ENCODE measurements at places on chromosomes 7 and 10.

DNA sequence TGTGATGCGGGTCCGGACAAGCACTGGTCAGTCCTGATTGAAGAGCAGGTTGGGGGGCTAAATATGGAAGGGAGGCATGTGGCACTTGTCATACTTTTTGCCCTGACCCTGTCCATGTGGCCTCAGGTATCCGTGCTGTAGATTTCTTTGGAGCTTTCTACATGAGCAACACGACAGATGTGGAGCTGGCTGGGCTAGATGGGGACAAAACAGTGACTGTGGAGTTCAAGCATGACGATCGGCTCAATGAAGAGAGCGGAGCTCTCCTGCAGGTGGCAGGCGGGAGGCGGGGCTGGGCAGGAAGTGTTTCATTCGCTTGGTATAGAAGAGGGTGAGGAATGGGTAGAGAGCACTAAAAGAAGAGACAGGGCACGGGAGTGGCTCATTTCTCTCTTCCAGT, 13.0 kb upstream of the CHCHD1 start:
- no peak for DNase-seq

GRCh38 chr7:19747740-19748339, 25.6 kb downstream of the TMEM196 start:
- no peak for DNase-seq

DNA sequence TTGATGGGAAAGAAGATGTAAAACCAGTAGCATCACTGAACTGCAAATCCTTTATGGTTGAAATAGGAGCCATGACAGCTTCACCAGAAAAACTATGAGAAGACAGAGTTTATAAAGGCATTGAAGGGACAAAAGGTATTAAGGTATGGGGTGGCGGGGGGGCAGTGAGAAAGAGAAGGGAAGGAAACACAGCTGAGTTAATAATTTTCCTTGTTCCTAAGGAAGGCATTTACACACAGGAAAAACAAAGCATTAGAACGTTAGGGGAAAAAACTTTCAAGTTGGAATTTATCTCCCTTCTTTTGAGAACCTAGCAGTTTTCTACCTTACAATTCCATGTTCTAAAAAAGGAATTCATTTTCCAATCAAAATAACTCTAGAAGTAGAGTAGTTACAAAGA, 4.4 kb downstream of the LARP4B start:
- DNase-seq, result no peak

- DNase-seq, result no peak
Measured at GRCh38 chr7:130615583-130615982, 53.0 kb downstream of the COPG2 start.

DNA sequence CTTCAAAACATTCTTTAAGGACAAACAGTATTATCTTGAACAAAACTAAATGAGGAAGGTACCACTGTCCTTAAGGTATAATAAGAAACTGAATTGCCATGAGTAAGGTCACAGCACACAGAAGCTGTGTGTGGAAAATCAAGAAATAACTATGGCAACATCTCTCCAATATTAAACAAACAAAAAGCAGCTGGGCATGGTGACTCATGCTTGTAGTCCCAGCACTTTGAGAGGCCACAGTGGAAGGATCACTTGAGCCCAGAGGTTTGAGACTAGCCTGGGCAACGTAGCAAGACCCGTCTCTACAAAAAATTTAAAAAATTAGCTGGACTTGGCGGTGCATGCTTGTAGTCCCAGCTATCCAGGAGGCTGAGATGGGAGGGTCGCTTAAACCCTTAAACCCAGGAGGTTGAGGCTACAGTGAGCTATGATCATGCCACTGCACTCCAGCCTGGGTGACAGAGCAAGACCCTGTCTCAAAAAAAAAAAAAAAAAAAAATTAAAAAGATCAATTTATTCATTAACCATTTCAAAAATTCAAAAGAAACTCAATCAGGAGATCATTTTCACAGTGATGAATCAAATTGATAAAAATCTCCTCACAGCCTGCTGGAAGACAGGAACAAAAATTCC, 195.4 kb downstream of the SKIDA1 start:
- no peak for DNase-seq

GRCh38 chr7:27693794-27694193, 31.1 kb upstream of the HIBADH start:
- DNase-seq, result peak; percentile 4

DNA sequence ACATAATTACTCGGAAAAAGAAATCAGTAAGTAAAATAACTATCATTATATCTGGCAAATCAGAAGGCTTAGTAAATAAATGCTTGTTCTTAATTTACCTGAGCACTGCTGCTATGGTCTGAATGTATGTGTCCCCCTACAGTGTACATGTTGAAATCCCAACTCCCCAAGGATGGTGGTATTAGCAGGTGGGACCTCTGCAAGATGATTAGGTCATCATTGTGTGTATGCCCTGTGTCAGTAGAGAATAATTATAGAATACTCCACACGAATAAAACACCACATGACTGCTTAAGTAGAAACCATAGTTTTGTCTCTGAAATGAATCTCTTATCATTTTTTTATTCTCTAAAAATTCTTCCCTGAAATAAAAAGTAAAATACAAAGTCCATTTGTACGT, 101.6 kb downstream of the RNF133 start:
- no peak for DNase-seq

GRCh38 chr7:24700521-24701260, 56.6 kb downstream of the GSDME start:
- no peak for DNase-seq

DNA sequence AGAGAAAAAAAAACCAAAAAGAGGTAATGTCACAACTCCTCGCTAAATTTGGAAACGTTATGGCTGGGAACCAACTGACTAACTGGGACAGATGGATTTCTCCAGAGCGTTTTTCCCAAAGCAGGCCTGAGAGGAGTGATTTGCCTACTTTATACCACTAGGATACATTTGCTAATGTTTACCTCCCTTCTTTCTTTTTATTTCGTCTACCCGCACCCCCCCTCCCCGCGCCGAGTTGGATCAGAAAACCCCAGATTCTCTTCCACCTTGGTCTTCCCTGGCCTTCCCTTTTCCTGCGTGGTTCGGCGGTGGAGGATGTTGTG, 7.2 kb downstream of the CPA2 start:
- no peak for DNase-seq

DNA sequence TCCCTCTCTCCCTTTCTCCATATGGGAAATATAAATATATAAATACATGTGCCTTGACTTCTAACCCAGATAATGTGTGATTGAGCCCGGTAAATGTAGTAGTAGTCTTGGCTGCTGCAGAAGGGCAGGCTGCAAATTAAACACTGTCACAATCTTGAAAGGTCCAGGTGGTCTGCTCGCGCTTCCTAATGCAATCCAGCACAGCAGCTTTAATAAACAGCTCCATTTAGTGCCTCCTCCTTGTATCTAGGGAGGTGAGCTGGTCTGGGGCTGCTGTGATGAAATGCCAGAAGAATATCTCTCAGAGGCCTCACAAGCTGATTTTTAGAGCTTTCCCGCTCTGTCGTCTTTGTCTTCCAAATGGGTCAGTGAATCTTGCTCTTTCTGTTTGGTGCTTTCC, 782 bp downstream of the POU6F2 start:
- DNase-seq, result no peak

GRCh38 chr10:85648279-85648754, 718.3 kb downstream of the GRID1 start:
- no peak for DNase-seq

DNA sequence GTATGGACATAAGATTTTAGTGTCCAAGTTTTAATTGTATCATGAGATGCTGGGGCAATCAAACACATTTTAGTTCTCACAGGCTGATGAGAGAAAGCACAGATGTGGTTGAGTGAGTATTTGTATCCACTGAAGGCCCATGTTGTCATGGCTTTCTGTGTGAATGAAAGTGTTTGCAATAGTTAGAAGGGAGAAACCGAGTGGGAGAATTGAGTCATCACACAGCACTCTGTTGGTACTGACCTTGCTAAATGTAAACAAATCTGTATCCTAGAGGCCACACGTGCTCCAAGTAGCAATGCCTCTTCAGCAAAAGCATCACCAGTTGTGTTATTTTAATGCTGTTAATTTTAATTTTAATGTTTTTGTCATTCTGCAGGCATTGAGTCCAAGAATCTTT, 121.2 kb downstream of the EMX2 start:
- no peak for DNase-seq

DNA sequence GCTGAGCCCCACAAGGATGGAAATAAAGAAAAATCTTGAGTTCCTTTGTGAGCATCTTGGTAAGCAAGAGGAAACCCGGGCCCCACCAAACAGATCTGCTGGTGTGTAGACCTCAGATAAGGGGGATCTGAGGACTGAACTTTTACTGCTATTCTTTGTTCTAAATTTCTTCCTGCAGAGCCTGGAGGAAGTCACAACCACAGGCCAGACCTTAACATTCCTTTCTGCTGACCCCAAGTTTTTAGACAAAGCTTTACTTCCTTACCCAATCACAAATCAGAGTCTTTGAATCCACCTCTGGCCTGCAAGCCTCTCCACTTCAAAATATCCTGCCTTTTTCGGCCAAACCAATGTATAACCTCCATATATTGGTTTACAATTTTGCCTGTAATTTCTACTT, 352.6 kb upstream of the AUTS2 start:
- no peak for DNase-seq

- DNase-seq, result no peak
Measured at GRCh38 chr7:139711991-139712743, 65.6 kb downstream of the HIPK2 start.

DNA sequence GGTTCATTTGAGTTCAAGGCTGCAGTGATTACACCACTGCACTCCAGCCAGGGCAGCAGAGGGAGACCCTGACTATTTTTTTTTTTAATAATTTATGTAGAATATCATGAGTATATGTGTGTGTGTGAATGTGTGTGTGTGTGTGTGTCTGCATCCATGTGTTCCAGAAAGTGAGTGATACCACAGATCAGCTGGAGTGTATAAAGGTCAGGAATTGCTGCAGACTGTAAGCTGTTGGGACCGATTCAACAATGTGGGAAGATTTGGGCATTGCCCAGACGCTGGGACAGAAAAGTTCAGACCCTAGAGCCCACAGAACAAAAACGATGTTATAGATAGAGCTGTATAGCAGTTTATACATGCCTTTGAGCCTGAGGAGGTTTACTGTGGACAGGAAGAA, 435.6 kb downstream of the CCSER2 start:
- DNase-seq, result no peak

DNA sequence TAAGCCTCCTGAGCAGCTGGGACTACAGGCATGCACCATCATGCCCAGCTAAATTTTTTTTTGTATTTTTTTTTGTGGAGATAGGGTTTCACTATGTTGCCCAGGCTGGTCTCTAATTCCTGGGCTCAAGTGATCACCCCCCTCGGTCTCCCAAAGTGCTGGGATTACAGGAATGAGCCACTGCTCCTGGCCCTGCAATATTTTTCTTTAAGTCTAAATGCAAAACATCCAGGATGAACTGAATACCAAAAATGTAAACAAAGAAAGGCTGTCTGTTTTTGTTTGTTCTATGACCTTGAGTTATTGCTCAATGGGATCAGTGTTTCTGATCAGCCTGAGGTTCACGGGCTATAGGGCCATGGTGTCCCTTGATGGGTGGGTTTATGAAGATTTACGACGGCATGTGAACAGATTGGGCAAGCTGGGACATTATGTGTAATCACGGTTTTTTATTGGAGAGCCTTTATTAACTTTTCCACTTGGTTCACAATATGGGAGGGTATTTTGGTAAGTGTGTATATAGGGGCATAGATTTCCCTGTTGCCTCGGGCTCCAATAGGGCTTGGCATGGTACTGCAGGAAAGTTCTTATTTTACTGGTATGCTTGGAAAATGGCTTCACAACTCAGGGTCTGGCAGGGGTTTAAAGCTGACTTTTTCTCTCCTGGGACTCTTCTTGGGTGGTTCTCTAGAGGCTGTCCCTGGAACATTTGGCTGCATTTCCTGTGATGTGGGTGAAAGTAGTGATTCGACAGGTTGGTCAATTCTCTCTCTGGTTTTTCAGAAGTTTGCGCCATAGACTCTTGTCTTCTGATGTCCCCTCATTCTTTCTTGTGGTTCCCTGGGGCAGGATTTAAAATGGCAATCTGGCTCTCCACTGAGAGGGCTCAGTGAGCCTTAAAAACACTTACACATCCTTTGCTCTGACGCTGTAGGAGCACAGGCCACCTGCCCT, 41.6 kb downstream of the MRPS33 start:
- DNase-seq, result no peak

GRCh38 chr10:48231699-48232315, 42.7 kb downstream of the FRMPD2 start:
- DNase-seq, result no peak

DNA sequence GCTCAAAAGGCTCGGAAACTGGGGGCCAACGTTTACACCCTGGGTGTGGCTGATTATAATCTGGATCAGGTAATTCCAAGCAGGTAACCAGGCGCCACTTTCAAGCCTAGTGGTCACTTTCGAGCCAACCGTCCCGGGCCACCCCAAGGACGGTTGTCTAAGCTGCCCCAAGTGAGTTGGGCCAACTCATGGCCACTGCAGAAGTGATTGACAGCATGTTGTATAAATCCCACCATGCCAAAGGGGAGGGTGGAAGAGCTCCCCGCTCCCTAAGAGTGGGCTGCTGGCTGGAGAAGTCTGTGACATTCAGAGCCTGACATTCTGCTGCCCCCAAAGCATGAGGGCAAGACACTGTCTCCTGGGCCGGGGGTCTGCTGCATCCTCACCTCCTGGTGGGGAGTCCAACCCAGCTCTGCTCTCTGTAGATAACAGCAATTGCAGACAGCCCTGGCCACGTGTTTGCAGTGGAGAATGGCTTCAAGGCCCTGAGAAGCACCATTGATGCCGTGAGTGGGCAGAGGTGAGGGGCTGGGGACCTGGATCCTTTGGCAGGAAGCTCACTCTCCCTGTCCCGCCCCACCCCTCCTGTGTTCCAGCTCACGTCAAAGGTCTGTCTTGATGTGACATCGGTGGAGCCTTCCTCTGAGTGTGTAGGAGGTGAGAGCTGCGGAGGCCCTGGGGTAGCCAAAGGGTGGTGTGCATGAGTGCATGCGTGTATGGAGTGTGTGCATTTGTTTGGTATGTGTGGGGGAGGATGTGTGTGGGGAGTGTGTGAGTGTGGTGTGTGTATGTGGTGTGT, 10.8 kb downstream of the ANTXRL start:
- DNase-seq, result peak; percentile 26

DNA sequence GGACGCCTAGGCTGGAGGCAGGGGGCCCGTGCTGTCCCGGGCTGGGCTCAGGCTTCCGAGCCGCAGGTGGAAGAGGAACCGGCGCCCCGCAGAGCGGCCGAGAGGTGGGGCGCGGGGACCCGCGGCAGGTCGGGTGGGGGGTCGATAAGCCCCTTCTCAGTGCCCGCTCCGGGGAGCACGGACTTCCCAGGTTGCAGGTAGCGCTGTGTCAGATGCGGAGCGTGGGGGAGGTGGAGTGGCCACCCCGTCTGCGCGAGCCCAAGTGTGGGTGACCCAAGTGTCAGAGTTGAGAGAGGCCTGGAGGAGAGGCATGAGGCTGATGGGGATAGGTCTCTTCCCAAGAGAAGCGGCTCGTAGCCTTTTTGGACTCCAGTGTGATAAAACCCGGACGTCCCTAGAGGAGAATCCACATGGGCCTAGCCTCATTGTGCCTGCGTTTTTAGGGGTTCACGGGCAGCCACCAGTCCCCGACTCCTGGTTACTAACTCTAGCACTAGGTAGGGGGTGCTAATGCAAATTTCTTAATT, 580 bp downstream of the EEPD1 start:
- DNase-seq, result no peak
